ENCODE measurements at places on chromosomes 13 and 19.
A peak's percentile ranks its signal among the peaks of the same experiment; 100 is the strongest.

DNA sequence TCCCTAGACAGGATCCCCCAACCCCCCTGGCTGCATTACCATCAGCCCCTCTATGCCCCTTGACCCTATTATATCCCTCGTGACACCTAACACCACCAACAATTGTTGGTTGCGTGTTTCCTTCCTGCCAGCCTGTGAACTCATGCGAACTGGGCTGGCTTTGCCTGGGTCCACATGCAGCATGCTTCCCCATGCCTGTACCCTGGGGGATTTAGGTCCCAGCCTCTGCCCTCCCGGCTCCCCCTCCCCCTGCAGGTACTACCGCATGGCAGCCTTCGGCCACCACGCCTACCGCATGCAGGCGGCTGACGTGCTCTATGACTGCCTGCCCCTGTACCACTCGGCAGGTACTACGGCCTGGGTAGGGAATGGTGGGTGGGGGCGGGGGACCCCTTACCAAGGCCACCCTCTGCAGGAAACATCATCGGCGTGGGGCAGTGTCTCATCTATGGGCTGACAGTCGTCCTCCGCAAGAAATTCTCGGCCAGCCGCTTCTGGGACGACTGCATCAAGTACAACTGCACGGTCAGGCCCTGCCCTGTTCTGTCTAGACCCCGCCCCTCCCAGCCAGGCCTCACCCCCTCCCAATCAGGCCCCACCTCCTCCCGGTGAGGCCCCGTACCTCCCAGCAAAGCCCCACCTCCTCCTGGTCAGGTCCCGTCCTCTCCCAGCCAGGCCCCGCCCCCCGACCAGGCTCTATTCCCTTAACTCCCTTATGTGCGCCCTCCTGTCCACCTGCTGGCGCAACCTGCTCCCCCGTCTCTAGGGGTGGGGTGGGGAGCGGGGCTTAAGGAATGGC is 18.5 kb downstream of the SLC27A1 start:
- DNase-seq = no peak

- DNase-seq = no peak
Observed at GRCh38 chr19:54560881-54561385, 12.7 kb upstream of the LILRA2 start.

GRCh38 chr19:19549804-19550464 is 11.9 kb downstream of the CILP2 start:
- no peak for DNase-seq

GRCh38 chr13:22114630-22115311 is 443.9 kb downstream of the FGF9 start:
- DNase-seq = peak; percentile 94

DNA sequence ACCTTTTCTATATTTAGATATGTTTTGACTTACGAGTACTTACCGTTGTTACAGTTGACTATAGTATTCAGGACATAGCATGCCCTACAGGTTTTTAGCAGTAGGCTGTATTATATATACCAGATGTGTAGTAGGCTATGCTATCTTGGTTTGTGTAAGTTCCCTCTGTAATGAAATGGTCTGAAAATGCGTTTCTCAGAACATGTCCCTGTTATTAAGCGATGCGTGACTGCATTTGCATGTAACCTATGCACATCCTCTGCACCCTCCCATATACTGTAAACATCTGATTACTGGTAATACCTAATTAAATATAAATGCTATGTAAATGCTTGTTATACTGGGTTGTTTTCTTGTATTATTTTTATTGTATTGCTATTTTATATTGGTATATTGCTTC is 6.6 kb downstream of the ZNF766 start:
- no peak for DNase-seq

DNA sequence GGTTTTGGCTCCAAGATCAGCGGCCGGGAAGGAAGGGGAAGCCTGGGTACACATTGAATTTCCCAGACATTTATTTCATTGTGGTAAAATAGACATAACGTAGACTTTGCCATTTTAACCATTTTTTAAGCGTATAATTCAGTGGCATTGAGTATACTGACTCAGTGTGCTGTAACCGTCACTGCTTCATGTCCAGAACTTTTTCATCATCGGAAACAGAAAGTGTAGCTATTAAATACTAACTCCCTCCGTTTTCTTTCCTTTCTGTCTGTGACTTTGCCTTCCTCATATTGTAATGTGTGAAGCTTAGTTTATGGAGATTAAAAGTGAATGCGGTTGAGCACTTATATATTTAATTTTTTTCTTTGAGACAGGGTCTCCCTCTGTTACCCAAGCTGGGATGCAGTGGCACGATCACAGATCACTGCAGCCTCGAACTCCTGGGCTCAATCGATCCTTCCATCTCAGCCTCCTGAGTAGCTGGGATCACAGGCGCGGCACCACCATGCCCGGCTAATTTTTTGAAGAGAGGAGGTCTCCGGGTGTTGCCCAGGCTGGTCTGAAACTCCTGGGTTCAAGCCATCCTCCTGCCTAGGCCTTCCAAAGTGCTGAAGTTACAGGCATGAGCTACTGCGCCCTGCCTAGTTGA is 1.4 kb downstream of the HNRNPM start:
- peak; percentile 20 for DNase-seq

- DNase-seq = no peak
Observed at GRCh38 chr13:77919246-77919920, 752 bp upstream of the EDNRB start.

DNA sequence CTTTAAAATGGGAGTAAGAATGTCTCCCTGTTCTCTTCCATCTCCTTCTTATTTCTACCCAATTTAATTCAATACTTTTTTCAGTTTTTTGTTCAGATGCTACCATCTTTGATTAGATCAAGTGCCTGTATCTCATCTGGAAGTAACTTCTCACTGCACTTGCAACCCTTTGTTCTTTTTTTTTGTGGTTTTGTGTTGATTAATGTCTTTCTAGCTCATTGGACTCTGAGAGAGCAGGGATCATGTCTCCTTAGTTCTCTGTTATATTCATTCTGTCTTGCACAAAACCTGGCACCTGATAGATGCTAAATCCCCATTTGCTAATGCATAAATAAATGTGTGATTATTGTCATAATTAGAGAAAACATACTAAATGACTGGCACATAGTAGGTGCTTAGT is 834 bp upstream of the ITGBL1 start:
- DNase-seq = no peak

- DNase-seq = no peak
Observed at GRCh38 chr19:11447347-11448262, 12.2 kb downstream of the PRKCSH start.

DNA sequence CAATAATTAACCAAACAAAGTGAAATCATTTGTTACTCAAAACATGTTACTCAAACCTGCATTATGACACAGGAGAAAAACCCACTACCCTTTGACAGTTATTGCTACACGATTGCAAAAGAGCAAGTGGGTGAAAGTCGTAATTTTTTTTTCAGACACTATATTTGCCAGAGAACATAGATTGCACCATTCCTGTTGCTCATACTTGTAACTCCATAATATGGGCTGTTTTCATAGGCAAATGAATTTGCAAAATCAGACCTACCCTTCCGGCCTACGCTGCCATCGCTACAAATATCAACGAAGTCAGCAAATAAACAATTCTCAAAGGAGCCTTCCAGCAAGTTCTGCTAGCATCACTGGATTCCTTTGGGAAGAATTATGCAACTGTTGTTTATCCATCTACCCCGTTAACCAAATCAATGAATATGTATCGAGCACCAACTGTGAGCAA is 396.5 kb downstream of the IRS2 start:
- peak; percentile 98 for DNase-seq

GRCh38 chr19:2215281-2215751 is 20.8 kb downstream of the PLEKHJ1 start:
- DNase-seq = no peak

- DNase-seq = no peak
Observed at GRCh38 chr19:10500247-10500592, 2.9 kb downstream of the KEAP1 start.

DNA sequence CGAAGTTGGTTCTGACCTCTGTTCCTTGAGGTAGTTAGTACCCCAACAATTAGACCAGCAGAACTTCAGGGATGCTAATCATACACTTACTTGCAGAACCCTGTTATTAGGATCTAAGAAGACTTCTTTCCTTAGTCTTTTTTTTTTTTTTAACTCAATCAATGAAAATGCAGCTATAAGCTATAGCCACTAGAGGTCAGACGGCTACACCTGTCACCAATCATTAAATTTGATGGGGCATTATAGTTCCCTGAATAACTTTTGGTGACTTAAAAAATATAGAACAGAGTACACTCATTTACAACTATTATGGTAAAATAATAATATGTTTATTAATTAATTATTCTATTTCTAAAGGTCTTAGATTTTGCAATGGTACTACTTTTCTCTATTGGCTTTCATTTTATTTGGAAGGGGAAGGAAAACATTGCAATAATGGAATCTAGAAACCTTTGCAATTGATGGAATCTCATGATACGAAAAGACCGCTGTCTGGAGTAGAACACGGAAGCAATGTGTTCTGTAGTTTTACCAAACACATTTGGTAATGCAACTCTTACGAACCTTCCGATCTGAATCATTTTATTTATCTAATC is 483.2 kb downstream of the DIAPH3 start:
- DNase-seq = peak; percentile 29

DNA sequence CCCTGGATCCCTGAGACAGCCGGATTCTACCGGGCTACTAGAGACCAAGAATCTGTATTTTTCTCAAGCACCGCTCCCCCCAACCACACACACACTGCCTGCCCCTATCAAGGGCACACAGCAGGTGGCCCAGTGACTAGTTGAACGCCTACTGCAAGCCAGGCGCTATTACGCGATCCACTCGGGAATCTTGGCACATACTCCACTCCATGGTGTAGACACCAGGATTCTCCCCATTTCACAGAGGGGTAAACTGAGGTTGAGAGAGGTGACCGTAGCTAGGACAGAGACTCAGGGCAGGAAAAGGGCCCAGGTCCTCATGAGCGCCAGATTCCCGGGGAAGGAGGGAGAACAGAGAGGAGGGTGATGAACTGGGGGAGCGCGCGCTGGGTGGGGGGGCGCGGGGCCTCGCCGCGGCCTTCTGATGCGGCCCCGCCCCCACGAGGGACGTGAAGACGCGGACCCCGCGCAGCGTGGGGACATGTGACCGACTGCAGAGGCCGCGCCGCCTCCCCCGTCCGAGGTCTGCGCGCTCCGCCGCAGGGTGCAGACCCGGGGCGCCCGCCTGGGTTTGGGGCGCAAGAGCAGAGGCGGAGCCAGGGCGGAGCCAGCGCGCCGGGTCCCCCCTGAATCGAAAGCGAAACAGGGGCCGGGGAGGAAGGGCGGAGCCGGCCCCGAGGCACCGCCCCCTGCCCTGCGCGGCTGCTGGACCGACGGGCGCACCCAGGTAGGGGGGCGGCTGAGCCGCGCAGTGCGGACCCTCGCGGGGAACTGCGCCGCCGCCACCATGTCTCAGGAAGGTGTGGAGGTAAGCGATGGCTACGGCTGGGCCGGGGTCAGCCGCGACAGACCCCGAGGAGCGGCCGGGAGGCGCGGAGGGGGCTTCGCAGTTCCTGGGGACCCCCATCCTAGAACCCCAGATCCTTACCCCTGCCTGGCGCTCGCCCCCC is at the start of gene SHFL:
Gene SHFL (plus strand): TSS at position 677 of the 950 bp plus-strand sequence. CDS start 111 bp downstream, at position 788.
- DNase-seq = peak; percentile 87

- no peak for DNase-seq
Observed at GRCh38 chr19:1496714-1497577, 6.0 kb downstream of the REEP6 start.

- no peak for DNase-seq
Observed at GRCh38 chr13:78054157-78054556, 135.5 kb upstream of the EDNRB start.

- DNase-seq = no peak
Observed at GRCh38 chr19:4061178-4061682, 5.5 kb downstream of the ZBTB7A start.

DNA sequence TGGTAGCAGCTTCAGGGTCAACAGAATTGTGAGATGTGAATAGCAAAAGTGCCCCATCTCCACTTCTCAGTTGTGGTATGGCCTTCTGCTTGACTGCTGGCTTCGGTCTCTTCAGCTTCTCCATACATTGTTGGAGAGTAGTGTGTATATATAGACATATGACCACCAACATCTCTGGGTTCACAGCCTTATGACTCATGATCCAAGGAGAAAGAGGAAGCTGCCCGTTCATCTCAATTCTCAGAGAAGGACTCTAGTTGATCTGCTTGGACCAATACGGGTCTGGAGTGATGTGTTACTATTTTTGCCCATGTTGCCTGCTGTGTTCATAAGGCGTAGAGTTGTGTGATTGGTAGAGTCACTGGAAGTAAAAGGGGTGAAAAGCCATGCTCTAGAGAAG is 3.6 kb upstream of the COMMD6 start:
- DNase-seq = peak; percentile 92

DNA sequence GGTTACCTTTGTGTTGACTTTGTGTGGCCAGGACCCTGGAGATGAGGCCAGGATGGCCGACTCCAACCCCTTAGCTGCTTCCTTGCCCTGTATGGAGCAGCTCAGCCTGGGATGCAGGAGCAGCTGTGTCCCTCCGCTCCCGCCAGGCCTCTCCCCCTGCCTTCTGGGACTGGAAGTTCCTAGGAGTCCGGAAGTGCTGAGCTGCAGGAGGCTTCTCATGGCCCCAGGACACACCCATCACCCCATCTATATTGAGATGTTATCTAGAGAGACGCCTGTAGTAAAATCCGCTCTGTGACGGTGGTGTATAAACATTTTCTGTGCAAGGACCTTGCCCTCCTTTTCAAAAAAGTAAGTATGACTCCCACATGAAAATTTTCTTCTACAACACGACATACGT is 27.0 kb downstream of the WTIP start:
- no peak for DNase-seq

GRCh38 chr13:30332456-30333143 is 25.2 kb upstream of the KATNAL1 start:
- no peak for DNase-seq

- no peak for DNase-seq
Observed at GRCh38 chr19:21626924-21627697, 121.7 kb downstream of the ZNF429 start.

DNA sequence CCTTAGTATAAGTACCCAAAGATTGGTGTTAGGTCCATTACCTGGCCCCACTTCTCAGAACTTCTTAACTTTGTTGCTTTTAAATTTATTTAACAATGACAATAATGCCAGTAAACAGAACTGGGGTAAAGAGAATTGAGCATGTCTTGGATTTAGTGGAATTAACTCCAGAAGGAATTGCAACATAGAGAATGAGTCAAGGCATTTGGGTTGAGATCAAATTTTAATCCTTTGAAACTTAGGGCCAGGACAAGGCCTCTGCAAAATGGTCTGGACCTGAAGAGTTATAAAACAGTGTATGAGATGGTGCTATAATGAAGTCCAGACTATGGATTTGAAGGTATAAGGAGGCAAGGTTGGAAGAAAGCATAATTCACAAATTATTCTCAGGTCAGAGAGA is 1030.4 kb downstream of the SLITRK5 start:
- DNase-seq = no peak

DNA sequence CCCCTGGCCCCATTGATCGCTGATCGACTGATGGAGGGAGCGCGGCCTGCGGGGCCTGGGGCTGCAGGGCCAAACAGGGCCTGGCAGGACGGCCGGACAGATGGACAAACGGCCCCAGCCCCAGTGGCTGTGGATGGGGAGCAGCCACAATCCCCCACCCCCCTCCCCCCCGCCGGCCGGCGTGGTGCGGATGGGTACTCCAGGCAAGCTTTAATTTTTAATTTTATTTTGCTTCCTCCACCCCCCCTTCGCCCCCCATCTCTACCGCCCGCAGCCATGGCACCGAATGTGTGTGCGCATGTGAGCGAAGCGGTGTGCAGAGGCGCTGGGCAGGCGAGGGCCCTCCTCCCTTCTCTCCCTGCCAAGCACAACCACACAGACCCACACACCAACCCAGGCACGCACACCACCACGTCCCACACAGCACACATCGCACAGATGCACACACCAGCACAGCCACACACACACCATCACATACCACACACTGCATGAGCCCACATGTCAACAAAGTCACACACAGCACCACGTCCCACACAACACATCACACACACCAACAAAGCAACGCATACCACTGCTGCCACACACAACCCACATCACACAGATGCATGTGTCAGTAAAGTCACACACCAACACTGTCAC is 12.4 kb downstream of the ERFL start:
- no peak for DNase-seq

Data from inflammatory macrophage treated with lipopolysaccharide for 1 hour (primary cell).